ENCODE measurements at places on chromosomes 7 and 10.
A peak's percentile ranks its signal among the peaks of the same experiment; 100 is the strongest.

DNA sequence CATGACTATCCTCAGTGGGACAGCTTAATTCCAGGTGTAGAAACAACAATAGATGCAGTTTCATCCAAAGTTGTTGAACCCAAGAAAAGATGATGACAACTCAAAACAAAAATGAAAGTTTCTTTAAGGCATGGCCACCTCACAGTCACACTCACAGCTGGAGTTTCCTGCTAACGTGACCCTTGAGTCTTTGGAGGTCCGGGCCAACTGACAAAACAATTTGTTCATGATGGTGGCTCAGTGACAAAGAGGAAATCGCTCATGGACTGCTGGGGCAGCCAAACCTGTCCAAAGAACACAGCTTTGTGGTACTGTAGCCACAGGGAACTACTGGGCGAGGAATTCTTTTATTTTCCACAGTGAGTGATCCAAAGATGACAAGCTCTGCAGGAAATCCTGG is 96.0 kb upstream of the JCAD start:
- DNase-seq: no peak

- DNase-seq: no peak
These were observed 251.7 kb downstream of the SNX10 start for GRCh38 chr7:26543340-26543739.

- DNase-seq: no peak
These were observed 75.3 kb downstream of the JMJD1C start for GRCh38 chr10:63390521-63390920.

DNA sequence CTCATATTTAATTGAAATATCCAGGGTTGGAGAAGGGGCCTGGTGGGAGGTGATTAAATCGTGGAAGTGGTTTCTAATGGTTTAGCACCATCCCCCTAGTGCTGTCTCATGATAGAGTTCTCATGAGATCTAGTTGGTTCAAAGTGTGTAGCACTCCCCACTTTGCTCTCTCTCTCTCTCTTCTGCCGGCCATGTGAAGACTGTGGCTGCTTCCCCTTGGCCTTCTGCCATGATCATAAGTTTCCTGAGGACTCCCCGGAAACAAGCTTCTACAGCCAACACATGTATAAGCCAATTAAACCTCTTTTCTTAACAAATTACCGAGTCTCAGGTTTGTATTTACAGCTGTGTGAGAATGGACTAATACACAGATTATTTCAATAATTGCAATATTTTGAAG is 305.8 kb upstream of the KCND2 start:
- no peak for DNase-seq

DNA sequence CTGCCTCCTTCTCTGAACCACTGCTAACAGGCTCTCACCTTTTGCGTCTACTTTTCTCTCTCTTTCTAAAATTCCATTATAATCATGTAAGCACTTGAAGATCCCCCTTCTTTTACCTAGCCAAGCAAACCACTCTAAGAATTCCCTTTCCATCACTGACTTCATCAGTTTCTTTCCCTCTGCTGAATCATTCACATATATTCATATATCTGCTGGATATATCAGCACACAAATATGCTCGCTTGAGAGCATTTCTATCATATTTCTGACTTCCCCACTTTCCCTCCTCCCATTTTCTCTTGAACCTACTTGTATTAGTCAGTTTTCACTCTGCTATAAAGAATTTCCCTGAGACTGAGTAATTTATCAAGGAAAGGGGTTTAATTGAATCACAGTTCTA is 84.2 kb upstream of the LRRN3 start:
- no peak for DNase-seq

- no peak for DNase-seq
These were observed 173.5 kb downstream of the SEMA3E start for GRCh38 chr7:83475420-83475819.

- DNase-seq: no peak
These were observed 25.9 kb downstream of the HSPB1 start for GRCh38 chr7:76328389-76328788.

GRCh38 chr10:93767724-93768399 is 10.1 kb downstream of the LGI1 start:
- DNase-seq: no peak

GRCh38 chr7:149195180-149196150 is at the start of gene ZNF282:
TSS of gene ZNF282 (plus strand) at chr7:149195546. CDS start at chr7:149195590, 44 bp downstream.
- DNase-seq: peak; percentile 42

- DNase-seq: no peak
These were observed 19.1 kb downstream of the ADAM8 start for GRCh38 chr10:133257489-133258065.

DNA sequence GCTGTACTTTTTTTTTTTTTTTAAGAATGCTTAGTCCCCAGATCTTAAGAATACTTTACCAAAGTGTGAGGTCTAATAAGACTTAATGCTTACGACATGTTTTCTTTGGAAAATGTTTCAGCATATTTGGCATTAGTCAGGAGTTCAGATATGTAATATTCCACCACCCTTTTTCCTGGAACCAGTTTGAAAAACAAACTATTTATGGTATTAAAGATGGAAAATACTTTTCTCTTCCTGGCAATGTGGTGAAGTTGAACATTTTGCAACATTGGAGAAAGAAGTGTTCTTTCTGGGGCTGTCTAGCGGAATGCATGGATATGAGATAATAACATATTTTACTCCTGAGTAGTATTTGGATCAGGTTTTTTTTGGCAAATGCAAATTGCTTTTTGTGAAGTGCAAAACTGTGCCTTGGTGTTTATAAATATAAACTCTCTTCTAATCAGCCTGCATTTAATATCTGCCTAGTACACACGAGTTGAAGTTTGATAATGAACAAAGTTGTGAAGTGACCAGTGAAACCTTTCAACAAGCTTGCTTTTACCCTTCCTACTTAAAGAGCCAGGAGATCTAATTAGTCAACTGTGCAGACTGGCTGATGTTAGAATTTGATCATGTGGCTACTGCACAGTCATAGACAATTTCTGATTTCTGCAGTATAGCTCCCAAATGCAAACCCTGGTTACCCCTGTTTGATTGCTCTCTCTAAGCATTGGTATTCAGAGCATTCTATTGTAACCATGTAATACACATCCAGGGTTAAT is 20.9 kb downstream of the MAP3K8 start:
- no peak for DNase-seq

DNA sequence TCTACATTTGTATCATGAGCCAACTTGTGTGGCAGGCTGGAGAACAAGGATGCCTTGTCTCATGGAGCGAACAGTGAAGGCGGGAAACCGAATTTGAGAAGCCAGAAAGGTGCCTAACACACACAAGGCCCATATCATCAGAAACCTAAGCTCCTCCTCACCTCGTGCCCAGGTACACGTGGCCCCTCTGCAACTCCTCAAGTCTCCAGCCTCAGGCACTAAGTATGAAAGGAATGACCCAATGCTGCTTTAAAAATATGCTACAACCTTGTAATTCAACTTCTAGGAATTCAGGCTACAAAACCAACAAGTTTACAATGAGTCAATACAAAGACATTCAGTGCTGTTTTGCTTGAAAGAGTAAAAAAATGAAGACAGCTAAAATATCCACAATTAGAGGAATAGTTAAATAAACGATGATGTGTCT is 95.7 kb downstream of the CDK6 start:
- no peak for DNase-seq

- no peak for DNase-seq
These were observed 33.3 kb upstream of the KDM7A start for GRCh38 chr7:140209866-140210609.

- DNase-seq: no peak
These were observed 114.1 kb upstream of the WNT16 start for GRCh38 chr7:121214657-121215056.

GRCh38 chr10:12243864-12244620 is 48.1 kb downstream of the CDC123 start:
- no peak for DNase-seq

GRCh38 chr7:125670926-125671572 is 741.4 kb upstream of the POT1 start:
- no peak for DNase-seq

DNA sequence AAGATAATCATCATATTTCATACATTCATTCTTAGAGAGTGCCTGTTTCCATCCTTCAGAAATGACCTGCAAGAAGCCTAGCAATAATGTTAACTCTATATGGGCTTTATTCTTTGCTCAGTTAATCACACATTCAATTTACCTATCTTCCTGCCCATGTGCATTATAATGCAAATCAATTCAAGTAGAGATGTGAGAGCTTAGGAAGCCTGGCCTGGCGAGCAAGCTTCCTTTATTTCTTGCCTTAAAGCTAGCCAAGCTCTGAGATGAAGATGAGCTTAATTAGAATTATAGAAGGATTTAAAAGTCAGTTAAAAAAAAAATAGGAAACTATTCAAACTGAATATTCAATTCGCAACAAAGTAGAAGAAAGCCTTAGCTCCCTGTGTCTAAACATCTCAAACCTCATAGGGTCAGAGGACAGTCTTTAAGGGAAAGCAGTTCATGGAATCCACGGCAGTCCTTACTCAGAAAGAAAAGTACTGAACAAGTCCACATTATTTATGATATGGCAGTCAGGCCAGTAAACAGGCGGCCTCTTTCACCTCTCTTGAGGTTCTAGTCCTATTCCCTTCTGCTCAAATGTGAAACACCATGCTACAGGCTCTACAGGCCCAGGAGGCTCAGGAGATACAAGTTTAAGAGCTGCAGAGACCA is 214.1 kb downstream of the TFEC start:
- DNase-seq: no peak

GRCh38 chr10:48842231-48842630 is 97.4 kb downstream of the LRRC18 start:
- DNase-seq: no peak

- no peak for DNase-seq
These were observed 44.8 kb upstream of the GRID1 start for GRCh38 chr10:86411281-86411841.

GRCh38 chr10:92242910-92243671 is 47.8 kb downstream of the CPEB3 start:
- DNase-seq: peak; percentile 9

GRCh38 chr10:6400821-6401465 is 179.1 kb downstream of the PRKCQ start:
- DNase-seq: no peak

DNA sequence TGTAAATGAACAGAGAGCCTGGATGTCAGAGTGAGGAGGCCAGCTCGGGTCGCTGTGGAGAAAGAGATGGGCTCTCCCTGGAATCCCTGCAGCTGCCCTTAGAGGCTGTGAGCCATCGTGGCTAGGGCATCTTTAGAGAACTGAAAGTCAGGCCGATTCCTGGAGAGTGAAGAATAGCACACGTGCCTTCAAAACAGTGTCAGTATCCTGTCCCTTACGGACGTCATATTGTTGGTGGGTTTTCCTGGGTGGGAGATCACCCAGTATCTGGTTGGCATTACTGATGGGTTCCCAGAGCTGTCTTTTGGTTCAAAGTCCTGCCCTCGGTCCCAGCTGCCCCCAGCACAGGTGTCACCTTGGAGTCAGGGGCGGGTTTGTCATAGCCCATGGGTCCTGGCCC is 25.3 kb downstream of the IKZF1 start:
- DNase-seq: no peak

DNA sequence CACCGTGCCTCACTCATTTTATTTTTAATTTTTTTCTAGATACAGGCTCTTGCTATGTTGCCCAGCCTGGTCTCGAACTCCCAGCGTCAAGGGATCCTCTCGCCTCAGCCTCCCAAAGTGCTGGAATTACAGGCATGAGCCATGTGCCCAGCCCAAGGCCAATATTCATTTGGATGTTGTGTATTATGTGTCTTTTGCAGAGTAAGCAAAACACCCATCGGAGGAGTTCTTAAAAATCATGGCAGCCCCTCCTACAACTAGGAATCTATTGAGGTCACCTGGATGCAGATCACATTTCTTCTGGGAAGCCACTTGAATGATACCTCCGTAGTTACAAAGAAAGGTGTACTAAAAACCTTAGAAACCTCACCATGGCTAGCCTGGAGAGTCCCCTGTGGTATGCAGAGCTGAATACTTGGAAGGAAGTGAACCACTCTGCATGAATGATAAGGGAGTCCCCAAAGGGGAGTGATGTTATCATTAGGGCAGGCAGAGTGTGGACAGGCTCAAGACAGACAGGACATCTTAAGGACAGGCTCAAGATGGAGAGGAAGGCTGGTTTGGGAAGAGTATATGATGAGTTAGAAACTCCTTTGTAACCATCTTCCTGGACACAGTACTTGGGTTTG is 185.7 kb downstream of the TAX1BP1 start:
- no peak for DNase-seq

GRCh38 chr7:131625817-131626372 is 69.5 kb upstream of the PODXL start:
- no peak for DNase-seq

DNA sequence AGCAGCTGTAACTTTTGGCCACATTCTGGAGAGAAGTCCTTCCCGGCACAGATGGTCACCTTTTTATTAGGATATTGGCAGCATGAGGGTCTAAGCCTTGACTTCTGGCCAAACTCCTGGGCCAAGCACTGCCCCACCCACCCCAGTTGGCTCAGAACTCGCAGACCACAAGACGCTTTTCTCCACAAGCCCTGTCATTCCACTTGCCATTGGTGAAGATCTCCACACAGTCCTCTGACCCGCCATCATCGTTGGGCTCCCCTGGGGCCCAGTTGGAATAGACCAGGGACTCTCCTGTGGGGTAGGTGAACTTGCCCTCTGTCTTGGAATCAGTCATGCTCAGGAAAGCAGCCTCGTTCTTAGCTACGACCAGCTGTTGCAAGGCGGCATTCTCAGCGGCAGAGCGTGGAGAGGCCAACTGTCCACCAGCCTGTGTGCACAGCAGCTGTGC is 11.2 kb downstream of the SFTPD start:
- no peak for DNase-seq

GRCh38 chr7:95549818-95550529 is 46.3 kb downstream of the PDK4 start:
- DNase-seq: no peak

DNA sequence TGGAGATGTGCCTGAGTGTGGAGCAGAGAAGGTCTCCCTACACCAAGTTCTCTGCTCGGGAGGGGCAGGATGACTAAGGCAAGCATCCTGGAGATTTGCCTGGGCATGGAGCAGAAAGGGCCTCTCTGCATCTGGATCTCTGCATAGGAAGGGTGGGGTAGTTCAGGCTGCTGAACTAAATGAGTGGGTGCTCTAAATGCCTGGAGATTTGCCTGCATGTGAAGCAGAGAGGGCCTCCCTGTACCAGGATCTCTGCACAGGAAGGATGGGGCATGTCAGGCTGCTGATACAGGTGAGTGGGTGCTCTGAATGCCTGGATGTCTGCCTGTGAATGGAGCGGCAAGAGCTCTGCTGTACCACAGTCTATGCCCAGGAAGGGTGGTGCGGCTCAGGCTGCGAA is 680.7 kb downstream of the SUGCT start:
- DNase-seq: no peak

- no peak for DNase-seq
These were observed 53.0 kb downstream of the STEAP1B start for GRCh38 chr7:22447008-22447407.

GRCh38 chr10:131901181-131901829 is 497 bp downstream of the PPP2R2D start:
- DNase-seq: peak; percentile 18

Data from T follicular helper cell (primary cell).